Activated CD4-positive, alpha-beta T cell treated with anti-CD3 and anti-CD28 coated beads, Interleukin-10, Interleukin-2, amounts not matched to agents 100 ng/mL and 50 ng/mL, durations not matched to agents 16 hours and 8 hours (primary cell): ENCODE measurements at places on chromosomes 6 and 20.

DNA sequence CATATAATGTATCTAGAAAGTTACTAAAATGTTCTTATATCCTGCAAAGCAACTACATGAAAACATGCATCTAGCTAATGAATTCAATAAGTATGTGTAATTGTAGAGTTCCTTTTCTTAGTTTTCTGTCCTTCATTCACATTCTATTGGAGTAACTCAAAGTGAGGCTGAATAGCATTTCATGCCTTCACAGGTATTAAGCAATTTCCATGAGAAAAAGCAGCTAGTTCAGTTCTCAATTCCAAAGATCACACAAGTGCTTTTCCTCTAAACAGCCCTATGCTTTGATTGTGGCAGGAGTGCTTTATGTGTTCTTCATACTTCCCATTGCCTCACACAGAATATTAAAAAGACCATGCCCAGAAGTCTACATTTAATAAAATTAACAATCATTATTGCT is 274.9 kb downstream of the RFPL4B start:
- no peak for DNase-seq

DNA sequence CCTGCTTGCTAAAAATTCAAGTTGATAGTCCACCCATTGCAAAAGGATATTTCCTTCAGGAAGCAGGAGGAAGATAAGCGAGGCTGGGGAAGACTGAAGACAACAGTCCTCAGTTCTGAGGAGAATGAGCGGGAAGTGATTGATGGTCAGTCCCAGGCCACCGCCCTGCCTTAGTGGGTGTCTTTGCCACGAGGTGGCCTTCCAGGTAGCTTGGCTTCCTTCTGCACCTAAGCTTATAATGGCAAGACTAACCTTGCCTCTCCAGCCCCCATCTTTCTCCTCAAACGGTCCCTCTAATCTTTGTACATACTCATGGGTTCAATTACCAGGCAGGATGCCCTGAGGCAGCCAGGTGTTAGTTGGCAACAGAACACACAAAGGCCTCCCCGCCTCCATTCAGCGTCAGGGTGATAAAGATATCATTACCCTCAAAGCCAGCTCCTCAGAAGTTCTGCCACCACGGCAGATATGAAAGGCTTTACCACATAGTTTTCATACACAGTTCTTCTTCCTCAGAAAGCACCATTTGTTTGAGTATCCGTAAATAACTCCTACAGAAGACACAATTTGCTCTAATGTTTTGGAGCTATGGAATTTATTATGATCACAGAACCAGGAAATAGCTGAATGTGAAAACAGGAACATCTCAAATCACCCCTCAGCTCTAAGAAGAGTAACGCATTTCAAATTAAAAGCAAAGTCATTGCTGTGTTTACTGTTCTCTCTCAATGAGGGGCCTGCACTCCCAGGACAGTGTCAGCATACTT is 249.4 kb downstream of the ATXN1 start:
- no peak for DNase-seq

GRCh38 chr6:43277643-43278523 is 20.2 kb upstream of the SLC22A7 start:
- no peak for DNase-seq

GRCh38 chr20:31908016-31908415 is 37.6 kb downstream of the TTLL9 start:
- no peak for DNase-seq

DNA sequence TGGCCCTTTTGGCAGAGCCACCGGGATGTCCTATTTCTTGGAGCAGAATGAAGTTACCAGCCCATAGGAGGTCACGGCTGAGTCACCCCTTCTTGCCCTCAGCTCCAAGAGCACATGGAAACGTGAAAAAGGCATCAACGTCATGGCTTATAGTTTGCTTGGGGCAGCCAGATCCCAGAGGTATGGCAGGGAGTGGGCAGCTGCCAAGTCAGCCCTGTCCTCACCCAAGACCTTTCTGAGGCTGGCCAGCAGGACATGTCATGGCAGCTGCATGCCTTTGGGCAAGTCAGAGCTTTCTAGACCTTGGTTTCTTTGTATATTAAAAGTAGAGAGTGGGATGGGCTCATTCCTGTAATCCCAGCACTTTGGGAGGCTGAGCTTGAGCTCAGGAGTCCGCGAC is 8.2 kb upstream of the MDFI start:
- DNase-seq: no peak

DNA sequence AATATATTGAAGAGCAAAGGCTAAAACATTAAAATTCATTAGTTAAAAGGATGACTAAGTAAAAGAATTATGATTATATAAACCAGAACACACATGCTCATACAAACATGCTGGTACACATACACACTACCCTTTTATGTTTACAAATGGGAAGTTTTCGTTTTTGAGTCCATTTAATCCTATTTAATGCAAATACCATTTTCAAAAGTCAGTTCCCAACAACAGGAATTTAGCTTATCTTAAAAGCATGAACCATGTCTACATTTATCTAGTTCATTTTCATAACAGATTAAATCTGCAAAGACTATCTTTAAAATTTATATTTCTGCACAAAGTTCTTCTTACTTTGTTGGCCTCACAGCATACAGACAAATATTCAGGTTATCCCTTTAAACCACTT is 42.5 kb downstream of the MAN1A1 start:
- no peak for DNase-seq
